Activated CD8-positive, alpha-beta memory T cell treated with anti-CD3 and anti-CD28 coated beads for 24 hours (primary cell): ENCODE measurements at places on chromosomes 5 and 9.

DNA sequence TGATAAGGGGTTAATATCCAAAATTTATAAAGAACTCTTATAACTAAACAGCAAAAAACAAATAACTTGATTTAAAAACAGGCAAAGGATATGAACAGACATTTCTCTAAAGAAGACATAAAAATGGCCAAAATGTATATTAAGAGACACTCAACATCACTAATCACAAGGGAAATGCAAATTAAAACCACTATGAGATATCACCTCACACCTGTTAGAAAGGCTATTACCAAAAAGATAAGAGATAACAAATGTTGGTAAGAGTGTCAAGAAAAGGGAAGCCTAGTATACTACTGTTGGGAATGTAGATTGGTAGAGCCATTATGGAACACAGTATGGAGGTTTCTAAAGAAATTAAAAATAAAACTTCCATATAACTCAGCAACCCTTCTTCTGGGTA lies 19.4 kb upstream of the SH3TC2 start:
- DNase-seq: no peak

- no peak for DNase-seq
Observed at GRCh38 chr9:99736291-99736690, 85.4 kb upstream of the NR4A3 start.

DNA sequence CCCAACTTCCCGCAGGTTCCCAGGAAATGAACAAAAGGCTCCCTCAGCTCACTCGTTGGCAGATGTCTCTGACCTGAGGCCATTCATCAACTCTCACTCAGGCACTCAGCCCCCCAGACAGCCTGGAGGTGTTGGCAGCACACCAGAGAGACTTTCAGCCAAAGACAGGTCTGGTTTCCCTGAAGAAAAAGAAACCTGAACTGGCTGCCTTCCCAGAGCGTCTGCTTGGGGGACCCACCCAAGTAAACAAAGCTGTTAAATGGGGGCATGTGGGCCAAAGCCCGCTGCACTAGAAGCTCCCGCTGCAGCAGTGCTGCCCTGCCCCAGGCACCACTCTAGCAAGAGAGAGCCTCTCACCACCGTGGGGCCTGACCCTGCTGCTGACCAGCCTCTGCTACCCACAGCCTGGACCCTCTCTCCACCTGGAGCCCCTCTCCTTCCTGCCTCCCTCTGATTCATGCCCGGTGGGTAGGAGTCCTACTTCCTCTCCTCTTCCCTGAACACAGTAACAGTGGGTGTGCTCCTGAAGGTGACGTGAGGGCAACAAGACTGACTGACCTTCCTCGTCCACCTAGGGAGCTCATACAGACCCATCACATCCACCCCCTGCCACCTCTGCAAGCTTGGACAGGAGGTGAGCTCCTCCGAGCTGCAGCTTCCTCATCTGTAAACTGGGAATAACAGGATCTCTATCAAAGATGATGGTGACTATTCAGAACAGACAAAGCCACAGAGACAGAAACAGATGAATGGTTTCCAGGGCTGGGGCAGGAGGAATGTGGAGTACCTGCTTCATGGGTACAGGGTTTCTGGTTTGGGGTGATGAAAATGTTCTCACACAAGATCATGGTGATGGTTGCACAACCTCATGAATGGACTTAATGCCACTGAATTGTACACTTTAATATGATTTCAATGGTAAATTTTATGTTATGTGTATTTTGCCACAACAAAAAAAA lies 31.0 kb upstream of the GABRP start:
- DNase-seq: no peak

GRCh38 chr5:66247176-66247960 lies 103.3 kb downstream of the SREK1 start:
- no peak for DNase-seq

- DNase-seq: no peak
Observed at GRCh38 chr5:73434461-73434860, 14.1 kb downstream of the FOXD1 start.

- no peak for DNase-seq
Observed at GRCh38 chr9:106869458-106869857, 6.5 kb downstream of the ZNF462 start.

GRCh38 chr5:144086295-144086694 lies 84.2 kb downstream of the YIPF5 start:
- DNase-seq: no peak

- DNase-seq: no peak
Observed at GRCh38 chr5:162301356-162301755, 233.8 kb downstream of the GABRG2 start.
